CD8-positive, alpha-beta memory T cell (primary cell): ENCODE measurements at places on chromosomes 3 and 15.

DNA sequence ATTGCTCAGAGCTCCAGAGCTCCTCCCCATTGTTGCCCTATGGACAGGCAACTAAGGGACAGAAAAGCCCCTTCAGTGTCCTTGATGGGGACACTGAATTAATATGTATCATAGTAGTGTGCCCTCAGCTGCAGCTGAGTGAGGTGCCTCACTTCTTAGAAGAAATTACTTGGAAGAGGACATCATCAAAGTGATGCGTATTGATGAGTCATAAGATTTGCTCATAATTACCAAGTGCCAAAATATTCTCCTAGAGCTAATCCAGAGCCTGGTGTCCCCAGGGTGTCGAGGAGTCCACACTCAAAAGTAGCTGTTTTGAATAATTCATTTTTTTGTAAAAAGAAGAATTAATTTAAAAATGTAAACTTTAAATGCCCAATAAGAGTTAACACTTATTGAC lies 200.7 kb upstream of the SEMA6D start:
- no peak for DNase-seq

DNA sequence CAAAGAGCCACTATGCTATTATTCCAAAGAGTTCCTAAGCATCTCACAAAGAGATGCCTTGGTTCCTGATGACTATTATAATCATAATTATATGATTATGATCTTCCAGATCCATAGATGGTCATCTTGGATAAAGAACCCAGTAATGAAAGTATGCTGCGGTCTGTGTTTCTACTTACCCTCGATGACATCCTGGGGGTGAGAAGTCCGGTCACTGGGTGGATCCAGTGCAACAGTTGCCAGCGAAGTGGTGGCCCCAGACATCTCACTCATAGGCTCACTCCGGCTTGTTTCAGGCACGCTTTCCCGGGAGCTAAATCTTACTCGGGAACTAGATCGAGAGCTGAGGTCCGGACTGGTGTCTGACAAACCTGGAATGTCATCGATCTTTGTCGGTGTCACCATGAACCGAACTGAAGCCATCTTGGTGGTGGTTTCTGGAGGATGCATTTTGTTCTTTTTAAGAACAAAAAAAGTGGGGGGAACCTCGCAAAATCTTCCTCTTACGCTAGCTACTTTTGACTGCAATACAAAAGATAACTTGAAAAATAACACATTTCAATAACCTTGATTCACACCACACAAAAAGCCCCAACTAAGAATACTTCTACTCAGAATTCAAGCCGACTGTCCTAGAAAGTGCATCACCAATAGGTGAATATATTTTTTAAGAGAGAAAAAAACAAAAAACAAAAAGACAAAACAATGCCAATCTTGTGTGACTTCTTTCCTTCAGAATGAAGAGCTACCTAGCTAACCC lies 1.2 kb downstream of the SLC12A6 start:
- DNase-seq = no peak

DNA sequence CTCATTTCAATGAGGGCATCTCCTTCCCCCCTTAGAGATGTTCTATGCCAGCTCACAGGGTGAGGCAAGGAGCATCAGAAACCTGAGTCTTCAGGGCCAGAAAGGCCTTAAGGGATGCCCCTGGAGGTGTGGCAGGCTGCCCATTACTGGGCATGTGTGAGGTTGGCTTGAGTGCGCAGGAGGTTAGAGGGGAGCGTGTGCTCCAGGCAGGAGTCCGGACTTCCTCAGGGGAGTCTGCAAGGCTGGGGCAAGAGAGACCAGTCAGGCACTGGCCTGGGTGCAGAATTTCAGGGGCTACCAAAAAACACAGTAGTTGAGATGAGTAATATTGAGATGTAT lies 1.9 kb downstream of the LOXL1 start:
- no peak for DNase-seq

DNA sequence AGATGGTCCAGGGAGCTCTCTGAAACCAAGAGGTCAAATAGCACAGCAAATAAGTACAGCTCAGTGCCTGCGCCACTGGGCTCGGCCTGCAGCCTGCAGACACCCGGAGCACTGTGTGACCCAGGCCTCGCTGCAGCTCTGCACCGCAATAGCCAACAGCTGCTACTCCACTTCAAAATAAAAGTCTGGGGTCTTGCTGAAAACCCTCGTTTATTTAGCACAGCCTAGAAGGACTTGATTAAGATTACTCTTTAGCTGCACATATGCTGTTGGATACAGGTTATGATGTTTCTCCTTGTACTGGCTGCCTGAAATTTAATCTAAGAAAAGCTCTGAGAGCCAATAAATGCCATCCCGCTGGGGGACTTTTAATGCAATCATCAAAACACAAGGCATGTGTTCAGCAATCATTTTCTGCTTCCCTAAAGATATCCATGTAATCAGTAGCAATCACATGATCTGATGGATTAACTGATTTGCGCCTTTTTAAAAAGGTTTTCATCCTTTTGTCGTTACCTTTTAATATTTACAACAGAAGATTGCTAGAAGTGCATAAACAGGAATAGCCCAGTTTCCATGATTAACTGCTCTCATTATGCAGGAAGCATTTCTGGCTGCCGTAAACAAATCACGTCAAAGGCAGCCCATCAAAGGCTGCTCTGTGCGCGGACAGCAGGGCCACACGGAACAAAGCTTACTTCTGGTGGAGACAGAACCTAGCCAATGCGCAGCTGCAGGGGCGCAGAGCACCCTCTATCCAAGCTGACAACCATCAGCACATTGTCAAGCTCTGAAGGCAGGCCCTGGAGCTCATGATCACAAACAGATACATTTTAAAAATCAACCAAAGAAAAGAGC lies 58.8 kb downstream of the CLASP2 start:
- no peak for DNase-seq

DNA sequence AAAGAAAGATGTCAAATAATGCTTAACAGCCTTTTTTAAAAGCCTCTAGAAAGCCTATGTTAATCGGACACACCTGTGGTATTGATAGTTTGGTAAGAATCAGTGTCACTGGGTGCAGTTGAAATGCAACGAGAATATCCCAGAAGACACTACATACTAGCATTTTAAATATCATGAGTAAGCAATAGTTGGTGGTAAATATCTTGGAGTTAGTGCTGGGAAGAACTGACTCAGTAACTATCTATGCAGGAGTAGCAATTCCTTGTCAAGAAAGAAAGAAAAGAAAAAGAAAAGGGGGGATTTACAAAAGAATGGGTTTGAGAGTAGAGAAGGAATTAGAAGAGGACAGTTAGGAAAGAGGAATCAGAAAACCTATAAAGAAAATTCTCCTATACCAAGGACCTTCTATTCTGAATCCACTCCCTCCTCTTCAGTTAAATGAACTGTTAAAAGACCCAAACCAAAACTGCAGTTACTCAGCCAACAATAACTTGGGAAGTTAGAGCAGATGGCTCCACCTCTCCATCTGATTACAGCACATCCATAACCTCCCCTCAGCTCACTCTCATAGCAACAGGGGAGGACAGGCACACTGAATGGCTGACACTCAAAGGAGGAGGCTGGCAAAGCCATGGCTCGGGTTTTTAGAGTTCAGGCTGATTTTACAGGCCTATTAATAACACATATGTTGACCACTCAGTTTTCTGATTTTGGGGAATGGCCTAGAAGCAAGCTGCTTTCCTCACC lies 207.6 kb upstream of the MDFIC2 start:
- no peak for DNase-seq

- no peak for DNase-seq
Measured at GRCh38 chr3:120636795-120637401, 40.8 kb downstream of the NDUFB4 start.

- DNase-seq = no peak
Measured at GRCh38 chr3:39428745-39429201, 22.3 kb downstream of the RPSA start.

DNA sequence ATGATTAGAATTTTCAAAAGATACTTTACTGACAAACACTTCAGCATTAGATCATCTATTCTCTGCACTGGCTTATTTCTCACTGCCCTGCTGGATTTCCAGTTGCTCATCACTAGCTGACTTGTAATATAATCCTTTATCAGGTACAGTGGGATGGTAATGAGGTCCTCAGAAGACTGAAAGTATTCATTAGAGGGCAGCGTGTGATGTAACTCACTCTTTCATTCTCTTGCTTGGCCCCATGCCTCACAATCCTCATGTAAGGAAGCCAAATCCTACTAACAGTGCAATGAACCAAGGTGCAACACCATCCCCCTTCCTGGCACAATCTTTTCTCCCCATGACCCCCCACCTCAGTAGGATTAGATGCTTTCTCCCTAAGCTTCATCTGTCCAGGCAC lies 289.9 kb downstream of the CTNNB1 start:
- no peak for DNase-seq

- DNase-seq = no peak
Measured at GRCh38 chr15:99390667-99391066, 139.4 kb downstream of the LRRC28 start.

- no peak for DNase-seq
Measured at GRCh38 chr15:75123395-75123794, 78.3 kb upstream of the C15orf39 start.

- DNase-seq = no peak
Measured at GRCh38 chr15:36748366-36749115, 169.1 kb downstream of the CDIN1 start.

- DNase-seq = no peak
Measured at GRCh38 chr15:38883987-38884386, 319.4 kb upstream of the RASGRP1 start.

GRCh38 chr3:16396202-16396601 lies 117.3 kb downstream of the RFTN1 start:
- DNase-seq = no peak

DNA sequence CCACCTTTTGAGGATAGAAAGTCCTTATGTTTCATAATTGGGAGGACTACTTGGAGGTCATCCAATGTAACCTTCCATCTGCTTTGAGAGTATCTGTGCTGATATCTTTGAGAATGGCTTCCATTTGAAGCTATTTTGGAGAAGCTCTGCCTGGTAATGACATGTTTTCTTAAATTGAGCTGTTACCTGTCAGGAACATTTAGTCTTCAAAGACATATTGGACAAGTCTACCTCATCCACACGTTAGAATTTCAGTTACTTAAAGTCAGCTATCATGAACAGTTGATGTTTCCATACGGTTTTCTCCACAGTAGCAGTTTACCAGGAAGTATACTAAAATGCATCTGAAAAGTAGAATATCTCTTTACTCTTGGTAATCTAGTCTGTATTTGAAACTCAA lies 318.5 kb downstream of the EDEM1 start:
- no peak for DNase-seq

GRCh38 chr3:78153973-78154372 lies 1114.1 kb downstream of the ROBO2 start:
- no peak for DNase-seq

- no peak for DNase-seq
Measured at GRCh38 chr3:152031321-152031720, 157.9 kb downstream of the SUCNR1 start.

DNA sequence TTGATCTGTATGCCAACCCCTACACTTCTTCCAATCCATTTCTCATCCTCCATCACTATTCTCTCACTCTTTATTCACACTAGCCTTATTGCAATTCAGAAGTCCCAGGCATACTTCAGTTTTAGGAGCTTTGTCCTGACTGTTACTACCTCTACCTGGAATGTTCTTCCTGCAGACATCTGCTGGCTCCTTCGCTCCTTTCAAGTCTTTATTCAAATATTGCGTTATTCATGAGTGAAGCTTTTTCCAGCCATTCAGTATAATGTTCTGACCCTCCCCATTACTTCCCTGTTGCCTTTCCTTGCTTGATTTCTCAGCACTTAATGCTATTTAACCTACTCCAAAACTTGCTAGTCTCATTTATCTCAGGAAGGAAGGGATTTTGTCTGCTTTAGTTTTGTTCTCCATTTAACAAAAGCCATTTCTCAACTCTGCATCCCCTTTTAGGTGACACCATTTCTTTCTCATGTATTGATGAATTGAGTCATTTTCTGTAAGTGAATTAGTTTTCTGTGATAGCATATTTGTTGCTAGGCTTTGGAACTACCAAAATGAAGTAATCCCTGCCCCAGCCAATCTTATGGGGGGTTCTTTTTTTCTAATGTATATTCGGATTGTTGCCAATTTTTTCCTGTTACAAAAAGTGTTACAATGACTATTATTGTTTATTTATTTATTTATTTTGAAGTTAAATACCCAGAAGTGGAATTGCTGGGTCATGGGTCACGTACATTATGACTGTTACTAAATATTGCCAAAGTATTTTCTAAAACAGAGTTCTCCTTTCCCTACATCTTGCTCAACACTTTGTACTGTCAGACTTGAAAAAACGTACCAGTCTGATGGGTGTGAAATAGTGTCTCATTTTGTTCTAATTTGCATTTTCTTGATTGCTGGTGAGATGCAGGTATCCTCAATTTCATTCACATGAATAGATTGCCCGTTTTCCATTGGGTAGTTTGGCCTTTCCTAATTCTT lies 9.4 kb downstream of the ATP11B start:
- DNase-seq = no peak

GRCh38 chr3:55826731-55827496 lies 339.8 kb upstream of the WNT5A start:
- no peak for DNase-seq

DNA sequence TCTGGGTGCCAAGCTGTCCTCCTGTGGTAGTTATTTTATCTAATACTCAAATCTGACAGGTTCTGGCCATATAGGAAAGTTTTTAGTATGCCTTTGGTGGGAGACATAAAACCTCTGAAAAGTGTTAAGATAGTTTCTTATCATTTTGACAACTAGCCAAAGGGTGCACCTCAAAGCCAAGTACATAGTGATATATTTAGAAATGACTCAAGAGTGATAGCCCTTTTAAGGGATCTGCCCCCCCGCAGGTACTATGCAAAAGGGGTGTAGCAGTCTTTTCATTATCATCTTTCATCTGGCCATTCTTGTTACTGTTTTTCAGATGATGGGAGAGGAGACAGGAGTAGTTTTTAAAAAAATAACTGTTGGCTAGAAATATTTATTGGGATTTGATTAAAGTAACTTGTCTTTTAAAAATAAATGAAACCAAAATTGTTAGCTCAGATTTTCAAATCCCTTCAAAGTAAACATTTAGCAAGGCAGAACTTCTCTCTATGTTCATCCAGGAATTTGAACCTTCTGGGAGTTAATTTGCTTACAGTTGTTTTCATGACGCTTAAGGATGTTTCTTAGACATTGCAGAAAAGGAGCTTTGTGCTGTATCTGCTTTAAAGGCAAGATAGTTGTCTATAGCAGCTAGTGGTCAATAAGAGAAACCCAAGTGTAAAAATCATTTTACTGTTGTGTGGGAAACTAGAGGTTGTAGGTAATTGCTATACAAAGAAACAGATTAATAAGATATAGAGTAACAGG lies 5.1 kb downstream of the PHLDB2 start:
- no peak for DNase-seq

GRCh38 chr3:194967151-194968117 lies 281.8 kb downstream of the FAM43A start:
- no peak for DNase-seq

- no peak for DNase-seq
Measured at GRCh38 chr15:22958487-22959280, 21.5 kb downstream of the CYFIP1 start.

GRCh38 chr3:197165890-197166289 lies 132.5 kb downstream of the DLG1 start:
- DNase-seq = no peak

DNA sequence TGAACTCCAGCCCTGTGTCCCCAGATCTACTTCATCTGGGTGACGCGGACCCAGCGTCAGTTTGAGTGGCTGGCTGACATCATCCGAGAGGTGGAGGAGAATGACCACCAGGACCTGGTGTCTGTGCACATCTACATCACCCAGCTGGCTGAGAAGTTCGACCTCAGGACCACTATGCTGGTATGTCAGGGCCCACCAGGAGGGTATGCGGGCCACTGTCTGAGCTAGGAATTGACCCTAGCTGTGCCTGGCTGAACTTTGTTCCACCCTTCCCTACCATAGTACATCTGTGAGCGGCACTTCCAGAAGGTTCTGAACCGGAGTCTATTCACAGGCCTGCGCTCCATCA lies 24.3 kb downstream of the SHF start:
- no peak for DNase-seq

GRCh38 chr15:44340410-44340809 lies 51.9 kb downstream of the GOLM2 start:
- no peak for DNase-seq
